NCI-H1417 treated with DMSO at 0.1 percent for 48 hours (cell line): ENCODE measurements at places on chromosomes 1 and 21.

DNA sequence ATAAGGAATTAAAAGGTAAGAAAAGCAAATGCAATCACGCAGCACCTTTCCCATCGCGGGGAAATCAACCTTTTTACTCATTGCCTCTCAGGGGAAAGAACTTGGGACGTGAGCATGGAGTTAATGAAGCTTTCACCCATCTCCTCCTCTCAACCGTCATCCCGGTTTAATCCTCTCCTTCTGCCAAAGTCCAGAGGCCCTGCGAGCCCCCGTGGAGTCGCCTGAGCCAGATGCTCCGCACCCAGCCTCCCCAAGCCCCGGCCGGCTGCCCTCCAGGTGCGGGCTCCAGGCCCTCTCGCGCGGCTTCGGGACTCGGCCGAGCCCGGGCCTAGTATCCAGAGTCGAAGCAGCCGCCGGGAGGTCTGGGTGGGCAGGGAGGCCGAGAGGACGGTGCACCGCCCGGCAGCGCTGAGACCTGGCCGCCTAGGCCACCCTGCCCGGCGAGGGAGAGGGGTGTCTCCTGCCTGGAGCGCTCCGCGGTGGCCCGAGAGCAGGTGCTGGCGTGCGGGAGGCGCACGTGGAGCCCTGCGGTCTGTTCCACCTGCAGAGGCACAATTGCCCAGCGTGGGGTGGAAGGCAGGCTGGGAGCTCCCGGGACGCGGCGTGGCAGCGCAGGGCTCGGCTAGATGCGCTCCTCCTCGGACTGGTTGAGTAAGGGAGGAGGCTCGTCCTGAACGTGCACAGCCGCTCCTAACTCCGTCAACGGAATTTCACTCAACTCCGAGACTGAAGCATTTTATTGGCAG is 218.5 kb downstream of the SDCCAG8 start:
- DNase-seq: no peak

DNA sequence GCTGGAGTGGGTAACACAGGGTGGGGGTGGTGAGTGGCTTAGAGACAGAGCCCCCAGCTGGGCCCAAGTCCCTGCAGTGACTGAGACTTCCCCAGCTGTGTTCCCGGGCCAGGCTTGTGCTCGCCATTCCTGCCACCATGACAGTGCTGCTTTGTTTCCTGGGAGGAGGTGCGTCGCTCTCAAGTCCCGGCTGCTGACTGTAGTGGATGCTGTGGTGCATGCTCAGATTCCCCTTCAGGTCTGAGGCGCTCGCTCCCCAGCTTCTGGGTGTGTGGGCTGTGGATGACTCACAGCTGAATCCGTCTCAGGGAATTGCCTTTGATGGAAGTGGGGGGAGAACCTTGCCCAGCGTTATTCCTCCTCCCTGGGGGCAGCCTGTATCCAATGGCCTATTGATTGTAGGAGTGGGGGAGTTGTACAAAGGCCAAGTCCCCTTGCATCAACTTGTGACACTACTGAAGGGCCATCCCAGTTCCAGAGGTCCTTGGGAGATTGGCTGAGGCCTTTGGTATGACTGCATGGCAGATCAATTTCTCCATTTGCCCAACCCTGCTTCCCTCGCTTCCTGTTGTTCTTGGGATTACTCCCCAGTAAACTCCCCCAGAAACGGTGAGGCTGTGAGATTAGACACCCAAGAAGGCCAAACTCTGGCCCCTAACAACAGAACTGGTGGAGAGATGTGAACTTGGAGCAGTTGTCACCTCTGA is 17.8 kb upstream of the POU3F1 start:
- no peak for DNase-seq

DNA sequence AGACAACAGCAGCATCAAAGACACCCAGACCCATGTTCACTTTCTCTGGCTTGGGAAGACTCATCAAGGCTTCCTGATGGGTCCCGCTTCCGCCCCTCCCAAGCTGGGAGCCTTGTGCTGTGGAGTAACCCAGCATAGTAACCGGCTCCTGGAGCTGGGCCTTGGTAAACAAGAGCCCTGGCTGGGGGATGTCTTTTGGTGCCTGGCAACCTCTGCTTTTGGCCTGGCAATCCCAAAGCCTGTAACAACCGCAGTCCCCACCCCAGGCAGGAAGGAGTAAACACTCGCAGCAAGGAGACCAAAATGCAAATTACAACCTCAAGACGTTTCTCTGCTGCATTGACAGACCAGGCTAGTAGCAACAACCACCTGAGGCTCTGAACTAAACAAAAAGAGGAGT is 16.9 kb upstream of the THRAP3 start:
- DNase-seq: no peak

GRCh38 chr21:25462517-25462971 is 144.7 kb downstream of the MRPL39 start:
- DNase-seq: no peak

DNA sequence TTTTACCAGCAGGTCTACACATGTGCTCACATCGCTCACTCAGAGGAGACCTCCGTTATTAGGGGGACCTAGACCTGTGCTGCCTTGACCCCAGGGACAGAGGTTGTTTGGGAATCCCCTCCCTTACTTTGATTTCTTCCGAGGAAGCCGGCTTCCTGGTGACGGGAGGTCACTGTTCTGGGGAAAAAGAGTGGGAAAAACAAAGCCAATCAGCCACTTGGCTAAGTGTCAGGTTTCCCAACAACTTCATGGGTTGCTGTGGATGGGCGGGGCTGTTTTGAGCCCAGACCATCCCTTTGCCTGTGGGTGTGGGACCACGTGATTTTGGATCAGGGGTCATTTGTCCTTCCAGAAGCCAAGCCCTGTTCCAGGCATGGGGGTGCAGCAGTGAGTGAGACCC is 7.1 kb upstream of the KCNAB2 start:
- DNase-seq: no peak

GRCh38 chr1:46343705-46344104 is 3.1 kb downstream of the NSUN4 start:
- DNase-seq: no peak

DNA sequence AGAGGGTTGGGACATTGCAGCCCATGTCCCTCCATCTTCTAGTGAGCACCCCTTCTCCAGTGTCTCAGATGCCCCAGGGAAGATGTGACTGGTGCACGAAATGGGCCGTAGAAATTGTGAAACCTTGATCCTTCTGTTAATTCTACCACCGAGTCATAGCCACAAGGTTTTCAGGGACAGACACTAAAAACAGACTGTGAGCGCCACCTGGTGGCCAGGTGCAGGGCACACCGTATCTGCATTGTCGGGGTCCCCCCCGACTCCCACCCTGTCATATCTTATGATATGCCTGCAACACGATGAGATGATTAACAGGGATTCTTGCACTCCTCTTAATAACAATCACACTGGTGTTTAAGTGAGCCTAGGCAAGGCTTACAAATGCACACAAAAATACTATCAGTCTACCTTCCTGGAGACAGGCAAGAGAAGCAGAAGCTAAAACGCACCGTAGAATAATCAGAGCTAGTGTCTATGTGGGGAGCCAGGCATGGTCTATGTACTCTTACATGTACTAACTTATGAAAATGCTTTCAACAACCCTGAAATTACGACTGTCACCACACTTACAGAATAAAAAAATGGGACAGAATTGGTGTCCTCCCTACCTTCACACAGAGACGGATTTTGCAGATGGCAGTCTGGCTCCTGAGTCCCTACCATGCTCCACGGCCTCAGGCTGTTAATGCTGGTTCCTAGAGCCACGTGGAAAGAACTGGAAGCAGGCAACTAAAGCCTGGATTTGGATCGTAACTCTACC is 57.9 kb downstream of the FHAD1 start:
- DNase-seq: no peak

- DNase-seq: no peak
Measured at GRCh38 chr1:186443638-186444037, 17.3 kb downstream of the PDC start.

GRCh38 chr1:76285578-76286135 is 211.1 kb downstream of the ST6GALNAC3 start:
- no peak for DNase-seq

- DNase-seq: no peak
Measured at GRCh38 chr1:221576268-221576667, 165.6 kb downstream of the DUSP10 start.

GRCh38 chr21:38995731-38996130 is 187.5 kb downstream of the PSMG1 start:
- DNase-seq: no peak

GRCh38 chr1:210695026-210695425 is 366.3 kb downstream of the HHAT start:
- DNase-seq: no peak

DNA sequence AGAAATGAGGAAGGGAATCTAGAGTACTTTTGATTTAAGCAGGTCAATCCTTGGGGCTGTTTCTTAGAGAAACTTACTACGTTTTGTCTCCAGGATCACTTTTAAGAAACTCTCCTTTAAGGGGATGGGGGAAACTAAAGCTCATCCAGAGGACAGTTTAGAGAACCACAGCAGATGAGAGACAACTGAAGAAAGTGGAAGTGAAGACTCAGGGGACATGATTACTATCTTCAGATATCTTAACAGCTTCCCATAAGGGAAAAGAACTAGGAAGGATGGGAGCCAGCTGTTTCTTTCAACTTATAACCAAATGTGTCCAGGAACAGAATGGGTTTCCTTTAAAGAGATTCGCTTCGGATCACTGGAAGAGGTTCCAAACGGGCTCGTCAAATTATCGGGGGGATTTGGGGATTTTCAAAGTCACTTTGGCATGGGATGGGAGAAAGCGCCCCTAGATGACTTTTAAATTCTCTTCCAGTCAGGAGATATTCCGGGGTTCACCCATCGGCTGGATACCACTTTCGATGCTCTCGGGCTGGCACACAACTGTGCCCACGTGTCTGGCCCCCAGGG is 1.2 kb downstream of the SCMH1 start:
- no peak for DNase-seq

DNA sequence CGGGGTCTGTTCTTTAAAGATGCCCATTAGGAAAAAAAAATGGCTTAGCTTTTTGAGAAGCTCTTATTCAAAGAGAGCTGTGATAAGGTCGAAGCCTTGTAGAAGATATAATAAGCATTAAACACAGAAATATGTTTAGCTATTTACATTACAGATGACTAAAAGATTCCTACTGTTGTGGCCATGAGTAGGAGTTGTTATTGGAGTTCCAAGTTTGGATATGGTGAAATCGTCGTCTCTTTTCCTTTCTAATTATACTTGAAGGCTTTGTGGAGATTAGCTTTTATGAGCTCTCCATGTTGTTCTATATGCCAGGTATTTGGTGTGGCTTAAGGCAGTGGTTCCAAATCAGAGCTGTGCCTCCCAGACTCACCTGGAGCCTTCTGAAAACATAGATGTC is 79.9 kb upstream of the LAMC2 start:
- DNase-seq: no peak

GRCh38 chr21:42193131-42193671 is 25.7 kb upstream of the ABCG1 start:
- DNase-seq: no peak

- no peak for DNase-seq
Measured at GRCh38 chr1:24987875-24988557, 57.9 kb upstream of the RUNX3 start.

- no peak for DNase-seq
Measured at GRCh38 chr1:113320272-113320671, 70.0 kb upstream of the MAGI3 start.

- no peak for DNase-seq
Measured at GRCh38 chr1:198858033-198858432, 219.2 kb downstream of the PTPRC start.

GRCh38 chr1:101316799-101317198 is 80.0 kb downstream of the S1PR1 start:
- DNase-seq: no peak

GRCh38 chr1:152247316-152247715 is 23.3 kb upstream of the HRNR start:
- no peak for DNase-seq

- DNase-seq: no peak
Measured at GRCh38 chr21:32370998-32371766, 21.6 kb downstream of the URB1 start.

DNA sequence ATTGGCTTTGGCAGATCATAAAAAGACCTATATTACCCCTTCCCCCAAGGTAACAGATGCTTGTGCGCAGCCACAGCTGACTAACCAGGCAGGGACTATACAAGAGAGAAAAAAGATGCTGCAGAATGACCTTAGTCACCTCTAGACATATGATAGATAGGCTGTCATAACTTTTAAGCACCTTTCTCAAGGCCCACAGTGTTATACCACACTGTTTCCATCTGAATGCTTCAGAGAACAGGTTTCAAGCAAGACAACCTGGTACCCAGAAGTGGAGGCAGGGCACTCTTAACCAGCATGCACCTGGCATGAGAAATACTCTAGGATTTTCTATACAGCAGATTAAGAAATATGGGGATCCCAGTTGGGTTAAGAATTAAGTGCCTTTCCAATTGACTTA is 12.8 kb upstream of the OVAAL start:
- no peak for DNase-seq

GRCh38 chr1:1357871-1358432 is 403 bp downstream of the MXRA8 start:
- no peak for DNase-seq

DNA sequence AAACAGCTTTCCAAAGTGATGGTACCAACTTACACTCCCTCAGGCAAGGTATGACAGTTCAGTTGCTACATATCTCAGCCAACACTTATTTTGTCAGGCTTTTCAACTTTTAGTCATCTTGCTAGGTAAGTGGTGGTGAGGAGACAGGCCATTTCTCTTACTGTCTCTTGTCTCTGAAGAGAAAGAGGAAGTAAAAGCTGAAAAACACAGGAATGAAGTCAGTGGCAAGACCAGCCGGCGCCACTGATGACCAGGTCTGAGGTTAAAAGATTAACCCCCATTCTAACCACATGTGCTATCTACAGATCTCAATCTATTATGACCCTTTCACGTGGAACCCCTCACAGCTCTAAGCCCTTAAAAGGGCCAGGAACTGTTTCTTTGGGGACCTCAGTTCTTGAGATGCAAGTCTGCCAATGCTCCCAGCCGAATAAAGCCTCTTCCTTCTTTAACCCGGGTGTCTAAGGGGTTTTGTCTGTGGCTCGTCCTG is 4.2 kb downstream of the ADCY10 start:
- DNase-seq: no peak

- DNase-seq: no peak
Measured at GRCh38 chr21:29321217-29321616, 22.5 kb downstream of the BACH1 start.

DNA sequence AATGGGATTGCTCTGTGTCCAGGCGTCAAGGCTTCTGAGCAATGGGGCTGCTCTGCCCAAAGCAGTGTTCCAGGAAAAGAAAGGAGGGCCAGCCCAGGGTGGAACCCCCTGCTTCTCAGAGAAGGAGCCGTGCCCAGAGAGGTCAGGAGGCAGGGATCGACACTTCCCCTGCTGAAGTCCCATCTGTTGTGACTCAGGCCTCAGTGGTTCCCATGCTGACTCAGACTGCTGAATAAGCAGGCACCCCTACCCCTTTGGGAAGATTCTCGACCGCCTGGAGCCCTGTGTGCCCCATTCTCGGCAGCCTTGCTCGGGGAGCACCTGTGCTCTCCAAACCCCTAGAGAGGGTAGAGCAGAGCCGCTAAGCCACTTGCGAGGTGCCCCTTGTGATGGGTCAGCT is 23.9 kb downstream of the PKP1 start:
- no peak for DNase-seq

DNA sequence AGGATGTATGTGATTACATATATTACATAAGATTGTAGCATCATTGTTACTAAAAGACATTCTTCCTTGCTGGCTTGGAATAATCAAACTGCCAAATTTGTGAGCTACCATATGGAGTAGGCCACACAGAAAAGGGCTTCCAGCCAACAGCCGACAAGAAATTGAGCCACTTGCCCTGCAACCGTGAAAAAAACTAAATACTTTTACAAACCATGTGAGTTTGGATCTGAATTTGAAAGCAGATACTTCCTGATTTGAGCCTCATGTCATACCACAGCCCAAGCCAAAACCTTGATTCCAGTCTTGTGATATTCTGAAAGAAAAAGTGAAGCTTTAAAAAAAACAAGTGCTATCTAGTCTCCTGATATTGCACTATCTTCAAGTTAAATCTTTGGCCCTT is 55.6 kb upstream of the PRMT6 start:
- no peak for DNase-seq
